ENCODE measurements at places on chromosomes 12 and 14.

DNA sequence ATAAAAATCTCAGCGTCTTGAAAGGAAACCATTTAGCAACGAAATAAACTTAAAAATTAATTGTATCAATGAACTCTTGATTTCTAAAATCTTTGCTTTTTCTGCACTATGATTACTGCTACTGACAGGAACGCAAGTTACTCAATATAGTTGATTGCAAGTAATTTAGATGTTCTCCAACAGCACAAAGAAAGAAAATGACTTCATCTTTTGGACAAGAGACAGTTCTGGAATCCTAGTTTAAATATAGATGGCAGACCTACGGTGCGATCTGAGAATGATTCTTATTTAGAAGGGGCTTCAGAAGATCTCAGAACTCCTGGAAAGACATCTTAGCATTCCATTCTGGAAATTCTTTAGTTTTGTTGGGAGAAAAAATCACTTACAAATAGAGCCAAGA is 1.4 kb upstream of the SUDS3 start:
- no peak for DNase-seq

DNA sequence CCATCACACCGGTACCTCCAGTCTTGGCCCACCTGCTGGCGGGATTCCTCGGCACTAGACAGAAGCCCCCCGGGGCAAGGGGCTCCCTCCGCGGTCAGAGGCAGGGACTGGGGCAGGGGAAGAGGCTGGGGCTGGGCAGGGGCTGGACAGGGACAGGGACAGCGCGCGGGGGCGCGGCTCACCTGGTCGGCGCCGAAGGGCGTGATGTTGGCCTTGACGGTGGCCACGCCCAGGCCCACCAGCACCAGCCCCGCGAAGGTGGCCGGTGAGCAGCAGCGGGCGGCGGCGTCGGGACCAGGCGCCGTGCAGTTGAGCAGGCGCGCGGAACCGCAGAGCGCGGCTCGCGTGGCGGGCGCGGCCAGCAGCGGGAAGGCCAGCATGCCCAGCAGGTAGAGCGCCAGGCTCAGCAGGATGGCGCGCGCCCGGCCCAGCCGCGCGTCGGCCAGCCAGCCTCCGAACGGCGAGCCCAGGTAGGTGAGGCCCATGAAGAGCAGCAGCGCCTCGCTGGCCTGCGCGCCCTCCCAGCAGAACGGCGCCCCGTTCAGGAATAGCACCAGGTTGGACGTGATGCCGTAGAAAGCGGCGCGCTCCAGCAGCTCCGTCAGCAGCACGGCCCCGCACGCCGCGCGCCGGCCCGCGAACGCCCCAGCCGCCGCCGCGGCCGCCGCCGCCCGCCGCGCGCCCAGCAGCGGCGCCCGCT is 392 bp downstream of the SLC15A4 start:
- DNase-seq = no peak

DNA sequence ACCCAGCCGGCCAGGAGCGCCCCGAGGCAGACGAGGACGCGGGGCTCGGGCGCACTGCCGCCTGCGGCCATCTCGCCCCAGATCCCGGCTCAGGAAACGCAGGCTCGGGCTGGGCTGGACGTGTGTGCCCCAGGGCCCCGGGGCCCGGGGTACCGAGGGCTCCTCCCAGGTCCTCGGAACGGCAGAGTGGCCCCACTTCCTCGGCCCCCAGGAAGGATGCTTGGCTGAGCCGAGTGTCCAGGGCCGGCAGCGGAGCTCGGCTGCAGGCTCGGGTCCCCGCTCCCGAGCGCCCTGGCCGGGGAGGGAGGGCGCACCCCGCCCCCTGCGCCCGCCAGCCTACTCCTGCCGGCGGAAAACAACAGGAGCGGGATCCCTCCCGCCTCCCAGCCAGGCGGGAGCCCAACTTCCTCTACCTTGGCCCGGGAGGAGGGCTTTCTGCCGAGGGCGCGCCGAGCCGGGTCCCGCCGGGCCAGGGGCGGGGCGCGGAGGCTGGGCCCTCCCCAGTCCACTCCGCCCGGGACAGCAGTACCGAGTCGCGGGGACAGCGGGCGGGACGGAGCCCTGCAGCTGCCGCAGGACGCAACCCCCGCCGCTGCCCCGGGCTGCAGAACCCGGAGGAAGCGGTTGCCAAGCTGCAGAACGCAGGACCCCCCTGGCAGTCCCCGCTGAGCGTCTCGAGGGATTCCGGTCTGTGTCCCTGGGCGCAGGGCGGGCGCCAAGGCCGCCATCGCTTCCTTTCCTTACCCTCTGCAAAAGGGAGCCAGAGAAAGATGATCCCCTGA is at the start of gene VSIG10:
TSS of gene VSIG10 (minus strand) at position 411 of the 782 bp plus-strand sequence. CDS start at position 71, 340 bp downstream.
- DNase-seq = peak; percentile 56

- DNase-seq = no peak
These were observed 118.3 kb downstream of the LRIG3 start for GRCh38 chr12:58801986-58802385.

GRCh38 chr14:81371802-81372201 is 28.3 kb downstream of the STON2 start:
- DNase-seq = no peak

DNA sequence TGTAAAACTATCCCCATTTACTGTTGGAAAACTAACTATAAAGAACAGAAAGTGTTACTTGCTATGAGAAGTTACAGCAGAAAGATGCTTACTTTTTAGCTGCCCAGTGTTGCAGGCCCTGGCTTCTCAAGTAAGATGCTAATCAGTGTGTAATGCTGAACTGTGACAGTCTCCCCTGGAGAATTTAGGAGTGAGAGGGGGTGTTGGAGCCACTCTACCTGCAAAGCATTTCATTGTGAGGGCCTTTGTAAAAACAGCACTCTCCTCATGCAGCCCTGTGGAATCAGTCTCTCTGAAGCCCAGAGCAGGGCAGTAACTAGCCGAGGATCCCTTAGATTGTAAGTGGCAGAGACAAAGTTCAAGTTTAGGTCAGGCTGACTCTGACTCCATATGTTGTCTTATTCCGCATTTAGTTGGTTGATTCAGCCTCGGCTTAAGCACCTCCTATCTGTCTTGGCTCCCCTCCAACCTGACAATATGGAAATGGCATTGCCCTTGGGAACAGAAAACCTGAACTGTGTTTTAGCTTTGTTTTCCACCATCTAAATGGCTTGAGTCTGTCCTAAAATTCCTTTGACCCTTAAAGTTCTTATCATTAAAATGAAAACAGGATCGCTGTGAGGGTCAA is 141.3 kb downstream of the PRKCH start:
- DNase-seq = no peak

GRCh38 chr12:4147031-4147481 is 126.5 kb upstream of the CCND2 start:
- peak; percentile 66 for DNase-seq

- DNase-seq = no peak
These were observed 8.3 kb downstream of the ALG10B start for GRCh38 chr12:38324912-38325311.

- DNase-seq = peak; percentile 44
These were observed 10.3 kb upstream of the PGAM5 start for GRCh38 chr12:132700212-132700822.

GRCh38 chr12:54588110-54588889 is at the start of gene PPP1R1A:
Gene PPP1R1A (minus strand): TSS chr12:54588659. CDS start chr12:54588488, 171 bp downstream.
- no peak for DNase-seq

GRCh38 chr14:77301103-77301502 is 19.6 kb downstream of the POMT2 start:
- DNase-seq = peak; percentile 83

DNA sequence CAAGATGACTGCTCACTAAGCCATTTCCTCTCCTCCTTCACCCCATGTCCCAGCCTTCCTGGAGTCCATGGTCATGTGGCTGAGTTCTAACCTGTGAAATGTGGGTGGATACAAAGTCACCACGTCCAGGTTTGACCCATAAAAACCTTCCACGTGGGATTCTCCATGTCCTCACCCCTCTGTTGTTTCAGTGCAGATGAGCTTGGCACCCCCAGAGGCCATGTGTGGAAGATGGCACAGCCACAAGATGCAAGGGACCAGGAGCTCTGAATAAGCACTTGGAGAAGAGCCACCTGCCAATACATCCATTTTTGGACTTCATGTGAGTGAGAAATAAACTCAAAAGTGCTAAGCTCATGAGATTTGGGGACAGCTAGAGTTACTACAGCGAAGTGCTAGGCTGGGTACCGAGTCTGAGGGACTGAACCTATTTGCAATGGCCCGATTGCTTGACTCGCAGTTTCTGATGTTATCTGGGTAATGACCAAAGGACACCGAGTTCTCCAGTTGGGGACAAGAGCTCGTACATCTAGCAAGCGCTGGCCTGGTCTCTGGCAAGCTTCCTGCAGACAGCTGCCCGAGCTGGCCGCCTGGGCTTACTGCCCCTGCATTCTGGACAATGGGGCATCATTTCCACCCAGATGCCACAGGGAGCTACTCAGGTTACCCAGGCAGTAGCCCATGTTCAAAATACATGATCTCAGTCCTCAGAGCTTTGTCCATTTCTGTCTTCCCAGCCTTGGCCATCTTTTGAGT is 7.7 kb upstream of the SLC24A4 start:
- no peak for DNase-seq

DNA sequence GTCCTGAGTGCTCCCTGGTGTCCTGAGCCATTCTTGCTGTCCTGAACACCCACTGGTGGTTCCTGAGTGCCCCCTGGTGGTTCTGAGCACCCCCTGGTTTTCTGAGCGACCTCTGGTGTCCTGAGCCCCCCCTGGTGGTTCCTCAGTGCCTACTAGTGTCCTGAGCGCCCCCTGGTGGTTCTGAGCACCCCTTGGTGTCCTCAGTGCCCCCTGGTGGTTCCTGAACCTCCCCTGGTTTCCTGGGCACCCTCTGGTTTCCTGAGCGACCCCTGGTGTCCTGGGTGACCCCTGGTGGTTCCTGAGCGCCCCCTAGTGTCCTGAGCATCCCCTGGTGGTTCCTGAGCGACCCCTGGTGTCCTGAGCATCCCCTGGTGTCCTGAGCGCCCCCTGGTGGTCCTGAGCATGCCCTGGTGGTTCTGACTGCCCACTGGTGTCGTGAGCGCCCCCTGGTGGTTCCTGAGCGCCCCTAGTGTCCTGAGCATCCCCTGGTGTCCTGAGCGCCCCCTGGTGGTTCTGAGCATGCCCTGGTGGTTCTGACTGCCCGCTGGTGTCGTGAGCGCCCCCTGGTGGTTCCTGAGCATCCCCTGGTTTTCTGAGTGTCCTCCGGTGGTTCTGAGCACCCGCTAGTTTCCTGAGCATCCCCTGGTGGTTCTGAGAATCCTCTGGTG is 473.1 kb downstream of the TMEM121 start:
- DNase-seq = peak; percentile 85

DNA sequence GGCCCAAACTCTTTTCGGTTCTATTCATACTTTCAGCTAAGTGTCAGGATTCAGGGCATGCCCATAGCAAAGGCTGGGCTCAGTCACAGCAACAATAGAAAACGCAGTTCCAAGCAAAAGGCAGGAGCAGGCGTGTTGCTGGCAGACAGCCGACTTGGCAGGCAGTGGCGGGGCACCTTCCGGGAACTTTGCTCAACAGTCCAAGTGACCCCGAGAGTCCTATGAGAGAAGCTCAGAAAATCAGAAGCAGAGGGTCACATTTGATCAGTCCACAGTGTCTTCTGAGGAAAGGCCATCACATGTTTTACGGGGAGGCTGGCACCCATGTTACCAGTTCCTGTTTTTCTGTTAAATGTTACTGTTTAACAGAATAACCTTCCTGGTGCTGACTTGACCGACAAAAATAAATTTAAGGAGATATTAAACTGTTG is 115.0 kb downstream of the DACT1 start:
- DNase-seq = peak; percentile 93

DNA sequence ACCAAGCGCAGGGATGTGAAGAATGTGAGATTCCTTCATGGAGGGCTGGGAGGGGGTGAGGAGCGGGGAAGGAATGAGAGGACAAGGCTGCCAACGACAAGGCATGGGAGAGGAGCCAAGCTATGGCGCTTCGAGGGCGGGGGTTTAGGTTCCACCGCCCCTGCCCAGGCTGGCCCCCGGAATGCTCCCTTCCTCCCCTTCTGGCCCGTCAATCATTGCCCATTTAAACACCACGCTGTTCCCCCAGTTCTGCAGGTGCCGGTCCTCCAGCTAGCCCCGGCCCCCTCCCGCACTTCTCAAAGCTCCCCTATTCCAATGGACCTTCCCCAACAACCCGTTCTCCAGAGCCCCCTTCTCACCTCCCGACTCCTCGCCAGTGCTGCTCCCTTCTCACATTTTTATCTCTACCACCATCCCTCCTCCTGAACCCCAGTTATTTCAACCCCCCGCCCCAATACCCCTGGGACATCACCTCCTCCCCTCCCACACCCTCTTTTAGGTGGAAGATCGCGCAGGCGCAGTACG is 428 bp downstream of the RNF41 start:
- DNase-seq = no peak

DNA sequence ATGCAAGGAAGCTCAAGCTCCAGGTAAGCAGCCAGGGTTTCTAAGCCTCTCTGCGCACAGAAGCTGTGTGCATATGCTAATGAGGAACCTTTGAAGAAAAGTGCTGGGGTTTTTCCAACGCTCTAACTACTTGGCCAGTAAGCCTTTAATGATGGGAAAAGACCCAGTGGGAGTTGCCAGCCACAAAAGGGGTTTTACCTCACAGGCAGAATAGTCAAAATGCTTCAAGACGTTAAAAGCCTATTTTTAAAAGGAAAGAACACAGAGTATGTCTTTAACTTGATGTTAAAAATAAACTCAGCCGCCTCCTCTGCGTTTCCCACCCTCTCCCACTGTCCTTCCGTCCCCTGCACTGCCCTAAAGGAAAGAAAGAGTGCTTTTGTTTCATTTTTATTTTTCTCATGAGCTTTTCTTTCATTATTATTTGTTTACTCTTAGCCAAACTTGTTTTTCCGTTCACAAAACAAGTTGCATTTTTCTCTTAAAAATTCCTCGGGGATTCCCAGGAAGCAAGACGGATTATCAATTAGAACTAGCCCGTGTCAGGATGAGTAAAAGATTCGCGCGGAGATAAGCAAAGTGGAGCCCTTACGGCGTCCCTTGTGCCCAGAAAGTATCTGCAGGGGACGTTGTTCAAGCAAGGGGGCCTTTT is 209.8 kb upstream of the NUDT4 start:
- no peak for DNase-seq

- no peak for DNase-seq
These were observed 22.1 kb downstream of the SERPINA1 start for GRCh38 chr14:94366146-94366915.

DNA sequence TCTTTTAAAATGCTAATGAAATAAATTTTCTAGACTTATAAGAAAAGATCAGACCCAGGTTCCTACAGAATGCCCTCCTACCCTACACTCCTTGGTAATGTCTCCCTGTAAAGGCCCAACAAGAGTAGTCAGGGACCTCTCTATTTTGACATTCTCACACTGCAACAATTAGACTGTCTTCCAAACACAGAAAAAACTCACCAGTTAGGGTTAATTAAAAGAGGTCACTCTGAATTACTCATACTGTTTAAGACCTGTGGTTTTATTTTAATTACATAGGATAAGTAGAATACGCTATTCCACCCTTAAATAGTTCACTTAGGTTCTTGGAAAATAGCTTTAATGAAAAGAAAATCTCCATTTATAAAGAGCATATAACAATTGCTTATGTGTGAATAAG is 142.4 kb downstream of the ITPR2 start:
- no peak for DNase-seq

- no peak for DNase-seq
These were observed 13.8 kb downstream of the STON2 start for GRCh38 chr14:81386290-81386745.

DNA sequence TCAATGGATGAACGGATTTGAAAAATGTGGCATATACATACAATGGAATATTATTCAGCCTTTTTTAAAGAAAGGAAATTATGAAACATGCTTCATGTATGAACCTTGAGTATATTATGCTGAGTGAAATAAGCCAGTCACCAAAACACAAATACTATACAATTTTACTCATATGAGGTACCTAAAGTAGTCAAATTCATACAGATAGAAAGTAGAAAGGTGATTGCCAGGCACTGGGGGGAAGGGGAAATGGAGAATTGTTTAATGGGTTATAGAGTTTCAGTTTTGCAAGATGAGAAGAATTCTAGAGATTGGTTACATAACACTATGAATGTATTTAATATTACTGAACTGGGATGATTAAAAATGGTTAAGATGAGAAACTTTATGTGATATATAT is 171.4 kb downstream of the TMTC3 start:
- DNase-seq = no peak
